Panc1 (cell line): ENCODE measurements at places on chromosomes 3 and 15. TPM values are rescaled to one million over a fixed set of nuclear protein-coding genes. Genes with fewer than 3 reads are reported as not detected.

GRCh38 chr15:99962006-99962561, 228.8 kb upstream of the LYSMD4 start:
- DNase-seq: no peak

GRCh38 chr15:97215629-97216028, 744.9 kb upstream of the ARRDC4 start:
- no peak for DNase-seq

- DNase-seq: no peak
These were observed 1.4 kb upstream of the GREM1 start for GRCh38 chr15:32716216-32716914.

The PIGB gene
- total RNA-seq: 19.3 TPM

The SHC4 gene
- 0.10 TPM for total RNA-seq

DNA sequence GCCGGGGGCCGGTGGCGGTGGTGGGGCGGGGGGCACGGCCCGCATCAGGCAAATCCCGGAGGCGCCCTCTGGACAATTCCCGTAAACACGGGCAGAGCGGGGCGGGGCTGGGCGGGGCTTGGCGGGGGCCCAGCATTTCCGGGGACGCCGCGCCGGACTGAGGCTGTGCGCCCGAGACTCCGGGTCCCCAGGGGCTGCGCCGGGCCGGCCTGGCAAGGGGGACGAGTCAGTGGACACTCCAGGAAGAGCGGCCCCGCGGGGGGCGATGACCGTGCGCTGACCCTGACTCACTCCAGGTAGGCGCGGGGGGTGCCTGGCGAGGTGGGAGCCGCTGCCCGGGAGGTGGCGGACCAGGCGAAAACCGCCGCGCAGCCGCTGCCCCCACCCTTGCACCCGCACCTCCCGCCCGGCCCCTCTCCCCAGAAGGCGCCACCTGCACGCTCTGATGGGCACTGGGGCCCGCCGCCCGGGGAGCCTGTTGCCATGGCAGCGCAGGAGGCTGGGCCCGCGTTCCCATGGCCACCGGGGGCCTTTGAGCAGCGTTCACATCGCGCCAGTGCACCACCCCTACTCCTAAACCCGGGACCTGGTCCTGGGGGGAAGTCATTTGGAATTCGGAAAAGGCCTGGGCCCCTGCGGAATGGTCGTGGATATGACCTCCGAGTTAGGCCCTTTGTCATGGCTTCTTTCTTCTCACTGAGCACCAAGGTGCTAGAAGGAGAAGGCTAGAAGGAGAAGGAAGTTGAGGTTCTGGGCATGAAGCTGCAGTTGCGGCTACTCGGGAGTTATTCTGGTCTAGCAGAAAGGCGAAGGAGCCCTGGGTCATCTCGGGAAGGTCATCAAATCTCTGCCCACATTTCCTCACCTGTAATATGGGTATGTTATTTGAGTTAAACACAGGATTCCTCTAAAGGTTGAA, 16.1 kb upstream of the SEMA4B start:
- no peak for DNase-seq

DNA sequence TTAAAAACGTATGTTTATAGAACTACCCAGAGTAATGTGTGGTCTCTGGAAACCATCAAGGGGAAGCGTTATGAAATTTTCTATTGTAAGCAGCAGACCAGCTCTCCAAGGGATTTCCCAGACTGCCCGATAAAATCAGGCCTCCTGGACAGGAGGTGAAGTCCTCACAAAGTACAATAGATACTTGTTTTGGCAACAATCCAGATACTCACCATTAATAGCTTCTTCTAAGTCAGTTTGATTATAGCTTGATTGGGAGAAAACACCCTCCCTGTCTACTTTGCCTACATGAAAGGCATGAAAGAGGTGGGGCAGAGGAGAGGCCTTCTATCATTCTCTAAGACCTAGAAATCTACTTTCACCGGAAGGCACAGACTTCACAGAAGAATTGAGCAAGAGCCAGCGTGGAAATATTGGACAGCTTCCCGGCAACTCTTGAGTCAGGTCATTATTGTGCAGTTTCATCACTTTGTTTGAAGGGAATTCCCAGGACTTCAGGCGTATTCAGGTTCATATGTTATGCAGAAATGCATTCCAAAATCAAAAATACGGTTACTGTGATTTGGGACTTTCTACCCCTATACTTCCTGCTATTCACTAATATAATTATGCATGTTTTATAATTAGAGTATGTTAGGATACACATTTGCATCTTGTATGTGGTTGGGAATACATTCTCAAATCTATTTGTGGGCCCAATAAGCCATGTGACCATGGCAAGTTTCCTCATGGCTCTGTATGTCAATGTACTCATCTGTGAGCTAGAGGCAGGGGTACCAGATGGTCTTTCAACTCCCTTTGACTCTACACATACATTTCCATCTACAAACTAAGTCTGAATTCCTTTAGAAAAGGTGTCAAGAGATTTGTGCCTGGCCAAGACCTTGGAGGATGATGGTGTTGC, 103.5 kb downstream of the CD47 start:
- peak; percentile 74 for DNase-seq

DNA sequence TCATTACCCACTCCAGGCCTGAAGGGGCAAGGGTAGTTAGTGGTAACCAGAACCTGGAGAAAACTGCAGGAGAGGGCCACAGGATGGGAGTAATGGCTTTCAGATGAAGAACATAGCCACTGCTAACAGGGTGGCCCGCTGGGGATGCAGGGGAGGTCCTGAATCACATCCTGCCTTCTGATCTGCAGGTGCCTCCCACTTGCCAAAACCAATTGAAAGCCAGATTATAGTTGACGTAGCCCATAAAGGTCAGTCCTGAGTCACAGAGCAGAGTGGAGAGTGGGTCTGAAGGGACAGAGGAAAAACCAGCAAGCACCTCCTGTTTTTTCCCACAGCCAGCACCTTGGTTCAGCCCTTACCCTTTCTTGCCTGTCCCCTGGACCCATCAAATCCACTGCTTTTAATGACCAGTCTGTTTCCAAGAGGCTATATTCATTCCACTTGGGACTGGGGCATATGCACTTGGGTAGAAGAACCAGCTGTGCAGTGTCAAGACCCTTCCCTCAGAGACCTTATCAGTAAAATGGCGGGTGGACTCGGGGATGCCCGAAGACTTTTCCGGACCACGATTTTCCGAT, 646 bp upstream of the SLC35G2 start:
- DNase-seq: peak; percentile 84

The PLIN1 gene
- 0.44 TPM for total RNA-seq

The GOLGA8Q gene
- 1.1 TPM for total RNA-seq

DNA sequence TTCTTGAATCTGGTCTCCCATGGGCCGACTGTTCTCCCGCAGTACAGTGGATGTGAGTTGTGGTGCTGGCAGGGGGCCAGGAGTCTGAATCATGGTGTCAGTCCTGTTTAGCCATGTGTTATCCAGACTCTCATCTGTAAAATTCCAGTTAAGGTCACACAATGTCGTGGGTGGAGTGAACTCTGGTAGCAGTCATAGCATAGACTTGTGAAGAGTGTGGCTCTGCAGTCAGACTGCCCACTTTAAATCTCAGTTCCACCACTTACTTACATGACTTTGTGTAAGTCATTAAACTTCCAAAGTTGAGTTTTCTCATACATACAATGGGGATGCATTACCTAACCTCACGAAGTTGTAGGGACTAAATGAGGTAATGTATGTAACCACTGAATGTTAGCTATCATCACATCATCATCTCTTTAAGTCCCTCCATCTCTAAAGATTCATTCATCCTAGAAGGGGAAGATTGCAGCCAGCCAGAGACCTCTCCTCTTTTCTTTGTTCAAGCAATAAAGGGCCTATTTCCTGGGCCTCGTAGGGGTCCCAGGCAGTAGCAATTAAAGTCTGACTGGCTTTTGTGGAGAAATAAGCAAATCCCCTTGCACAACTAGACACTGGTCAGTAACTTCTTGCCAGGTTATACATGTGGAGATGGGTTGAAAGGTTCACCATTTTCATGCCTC, 93.9 kb downstream of the PCCB start:
- DNase-seq: peak; percentile 47
